CD4-positive, alpha-beta memory T cell (primary cell): ENCODE measurements at places on chromosomes 1 and 21. TPM values are rescaled to one million over a fixed set of nuclear protein-coding genes. Genes with fewer than 3 reads are reported as not detected.

- DNase-seq, result no peak
Measured at GRCh38 chr1:155940482-155940992, 901 bp upstream of the RXFP4 start.

JTB gene
- 121 TPM for total RNA-seq

GRCh38 chr1:73144311-73144710, 862.0 kb upstream of the NEGR1 start:
- DNase-seq, result no peak

DNA sequence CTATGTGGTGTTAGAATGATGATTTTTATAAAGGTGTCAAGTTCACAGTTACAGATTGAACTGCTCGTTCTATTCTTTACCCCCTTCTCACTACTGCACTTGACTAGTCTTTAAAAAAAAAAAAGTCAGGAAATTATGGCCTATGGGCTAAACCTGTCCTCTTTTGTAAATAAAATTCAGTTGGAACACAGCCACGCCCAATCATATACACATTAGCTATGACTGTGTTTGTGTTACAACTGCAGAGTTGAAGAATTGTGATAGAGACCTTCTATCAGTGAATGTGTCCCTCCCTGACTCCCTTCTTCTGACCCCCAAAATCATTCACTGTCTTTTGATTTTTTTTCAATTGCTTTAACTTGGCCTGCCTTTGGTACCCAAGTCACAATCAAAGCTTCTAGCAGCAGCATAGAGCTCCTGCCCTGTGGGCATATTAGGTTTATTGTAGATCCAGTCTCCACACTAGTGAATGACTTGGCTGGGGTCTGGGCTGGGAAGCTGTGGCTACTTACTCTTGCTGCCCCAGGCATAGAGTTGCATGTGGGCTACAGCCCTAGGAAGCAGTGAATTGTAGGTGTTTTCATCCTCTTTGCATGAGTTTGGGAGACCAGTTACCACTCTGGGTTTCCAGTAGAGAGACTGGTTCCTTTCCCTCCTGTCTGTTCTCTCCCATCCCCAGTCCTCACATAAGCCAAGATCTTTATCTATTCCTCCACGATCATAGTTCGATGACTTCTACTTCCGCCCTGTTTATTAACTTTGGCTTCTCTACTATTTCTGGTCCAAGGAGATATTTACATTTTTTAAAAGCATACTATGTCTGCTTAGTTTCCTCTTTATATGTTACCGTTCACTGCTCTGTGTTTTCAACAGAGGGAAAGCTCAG, 249.9 kb downstream of the FMN2 start:
- DNase-seq, result no peak

DYRK1A gene
- 126 TPM for total RNA-seq

TMCO1 gene
- 63.7 TPM for total RNA-seq

HSPA13 gene
- total RNA-seq, result 32.0 TPM

DENND1B gene
- total RNA-seq, result 26.3 TPM
